ENCODE measurements at places on chromosomes 2 and 18. TPM values are rescaled to one million over a fixed set of nuclear protein-coding genes. Genes with fewer than 3 reads are reported as not detected.
A peak's percentile ranks its signal among the peaks of the same experiment; 100 is the strongest.

GRCh38 chr2:21024722-21025389, 19.0 kb downstream of the APOB start:
- no peaks in the 10 kb centered on the region for H3K4me1 ChIP-seq
- no peak overlapping the region for H3K27ac ChIP-seq
- peaks cover 31% of the 10 kb centered on the region for H3K27me3 ChIP-seq

- no peak overlapping the region for H3K4me3 ChIP-seq
- H3K27ac ChIP-seq: no peak overlapping the region
- H3K27me3 ChIP-seq: no peaks in the 10 kb centered on the region
- no peaks in the 10 kb centered on the region for H3K36me3 ChIP-seq
These were observed 1420.6 kb upstream of the NXPH2 start for GRCh38 chr2:140200764-140201163.

GRCh38 chr2:127048618-127048935, 58.4 kb downstream of the BIN1 start:
- peaks cover 15% of the 10 kb centered on the region for H3K4me1 ChIP-seq
- H3K27me3 ChIP-seq: no peaks in the 10 kb centered on the region
- no peak overlapping the region for H3K27ac ChIP-seq

CNRIP1 gene
- total RNA-seq: not detected

- no peak for DNase-seq
- H3K27ac ChIP-seq: no peak overlapping the region
- no peaks in the 10 kb centered on the region for H3K36me3 ChIP-seq
- no peak overlapping the region for H3K4me3 ChIP-seq
- no peaks in the 10 kb centered on the region for H3K27me3 ChIP-seq
- H3K4me1 ChIP-seq: 0 out of 2 replicates have a peak, but pooled peaks cover 2% of the 10 kb centered on the region
These were observed 534.2 kb downstream of the SPAG16 start for GRCh38 chr2:213818436-213818835.

POTEC gene
- not detected for total RNA-seq

DNA sequence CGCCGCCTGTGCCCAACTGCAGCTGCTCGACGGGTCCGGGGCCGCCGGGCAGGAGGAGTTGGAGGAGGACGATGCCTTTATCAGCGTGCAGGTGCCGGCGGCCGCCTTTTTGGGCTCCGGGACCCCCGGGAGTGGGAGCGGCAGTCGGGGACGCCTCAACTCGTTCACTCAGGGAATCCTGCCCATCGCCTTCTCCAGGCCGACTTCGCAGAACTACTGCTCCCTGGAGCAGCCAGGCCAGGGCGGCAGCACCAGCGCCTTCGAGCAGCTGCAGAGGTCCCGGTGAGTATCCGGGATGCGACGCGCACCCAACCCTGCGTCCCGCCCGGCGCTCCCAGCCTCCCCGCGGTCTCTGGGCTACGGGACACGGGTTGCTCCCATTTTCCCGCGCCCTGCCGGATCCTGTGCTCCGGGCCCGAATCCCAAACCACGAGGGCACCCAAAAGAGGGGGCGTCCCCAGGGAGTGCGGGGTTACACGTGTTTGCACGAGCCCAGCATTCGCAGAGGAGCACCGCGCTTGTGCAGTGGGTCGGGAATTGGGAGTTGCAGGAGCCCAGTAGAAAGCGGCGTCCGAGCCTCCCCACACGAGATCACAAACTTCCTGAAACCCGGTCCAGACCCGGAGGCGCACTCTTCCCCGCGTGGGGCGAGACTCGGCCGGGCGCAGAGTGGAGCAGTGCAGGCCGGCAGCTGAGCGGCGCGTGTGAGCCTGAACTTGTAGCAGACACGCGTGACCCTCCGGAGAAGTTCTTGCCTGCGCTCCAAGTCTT, 1.2 kb downstream of the CABLES1 start:
- no peaks in the 10 kb centered on the region for H3K36me3 ChIP-seq
- H3K4me1 ChIP-seq: peaks cover 28% of the 10 kb centered on the region
- peak overlapping the region; percentile 67 for H3K4me3 ChIP-seq
- no peaks in the 10 kb centered on the region for H3K27me3 ChIP-seq

DNA sequence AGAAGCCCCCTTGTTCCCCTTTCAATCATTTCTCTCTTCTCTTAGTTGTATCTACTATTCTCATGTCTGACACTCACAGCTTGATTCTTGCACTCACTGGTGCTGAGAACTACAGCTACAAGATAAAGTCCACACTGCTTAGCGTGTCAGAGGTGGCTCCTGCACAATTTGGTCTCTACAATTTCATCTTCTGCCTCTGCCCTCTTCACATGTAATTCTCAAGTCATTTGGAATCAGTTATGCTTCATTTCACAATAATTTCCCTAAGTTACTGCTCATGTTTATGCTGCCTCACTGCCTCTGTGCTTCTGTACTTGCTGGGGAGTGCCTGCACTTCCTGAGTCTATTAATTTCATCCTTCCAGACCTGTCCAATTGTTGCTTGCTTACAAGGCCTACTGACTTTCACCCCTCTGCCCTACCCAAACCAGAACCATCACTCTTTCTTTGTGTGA, 11.6 kb upstream of the NAB1 start:
- no peak overlapping the region for H3K27ac ChIP-seq
- no peaks in the 10 kb centered on the region for H3K36me3 ChIP-seq
- no peak for DNase-seq
- H3K4me1 ChIP-seq: peaks cover 7% of the 10 kb centered on the region

OTX1 gene
- total RNA-seq: 13.1 TPM

ITGB6 gene
- total RNA-seq: 0.12 TPM

DNA sequence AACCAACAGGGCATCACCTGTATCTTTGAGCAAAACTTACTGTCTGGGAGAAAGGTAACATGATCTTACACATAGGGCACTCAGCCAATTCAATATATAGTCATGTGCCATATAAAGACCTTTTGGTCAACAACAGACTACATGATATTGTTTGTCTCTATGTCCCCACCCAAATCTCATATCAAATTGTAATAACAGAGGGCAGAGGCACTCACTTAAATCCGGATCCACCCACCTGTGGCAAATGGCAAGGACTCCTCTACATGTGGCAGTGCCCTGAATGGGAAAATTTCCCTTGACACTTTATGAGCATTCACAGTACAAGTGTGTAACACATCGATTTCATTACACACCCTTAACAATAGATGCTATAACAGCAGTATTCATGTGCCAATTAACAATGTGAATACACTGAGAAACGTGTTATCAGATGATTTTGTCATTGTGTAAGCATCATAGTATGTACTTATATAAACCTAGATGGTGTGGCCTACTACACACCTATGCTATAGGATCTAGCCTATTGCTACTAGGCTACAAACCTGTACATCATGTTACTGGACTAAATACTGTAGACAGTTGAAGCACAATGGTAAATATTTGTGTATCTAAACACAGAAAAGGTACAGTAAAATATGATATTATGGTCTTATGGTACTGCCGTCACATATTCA, 64.2 kb downstream of the STRADB start:
- H3K27ac ChIP-seq: no peak overlapping the region
- DNase-seq: no peak
- no peaks in the 10 kb centered on the region for H3K4me1 ChIP-seq
- no peak overlapping the region for H3K4me3 ChIP-seq
- no peaks in the 10 kb centered on the region for H3K27me3 ChIP-seq
- no peaks in the 10 kb centered on the region for H3K36me3 ChIP-seq
